ENCODE measurements at places on chromosomes 7 and 10.

DNA sequence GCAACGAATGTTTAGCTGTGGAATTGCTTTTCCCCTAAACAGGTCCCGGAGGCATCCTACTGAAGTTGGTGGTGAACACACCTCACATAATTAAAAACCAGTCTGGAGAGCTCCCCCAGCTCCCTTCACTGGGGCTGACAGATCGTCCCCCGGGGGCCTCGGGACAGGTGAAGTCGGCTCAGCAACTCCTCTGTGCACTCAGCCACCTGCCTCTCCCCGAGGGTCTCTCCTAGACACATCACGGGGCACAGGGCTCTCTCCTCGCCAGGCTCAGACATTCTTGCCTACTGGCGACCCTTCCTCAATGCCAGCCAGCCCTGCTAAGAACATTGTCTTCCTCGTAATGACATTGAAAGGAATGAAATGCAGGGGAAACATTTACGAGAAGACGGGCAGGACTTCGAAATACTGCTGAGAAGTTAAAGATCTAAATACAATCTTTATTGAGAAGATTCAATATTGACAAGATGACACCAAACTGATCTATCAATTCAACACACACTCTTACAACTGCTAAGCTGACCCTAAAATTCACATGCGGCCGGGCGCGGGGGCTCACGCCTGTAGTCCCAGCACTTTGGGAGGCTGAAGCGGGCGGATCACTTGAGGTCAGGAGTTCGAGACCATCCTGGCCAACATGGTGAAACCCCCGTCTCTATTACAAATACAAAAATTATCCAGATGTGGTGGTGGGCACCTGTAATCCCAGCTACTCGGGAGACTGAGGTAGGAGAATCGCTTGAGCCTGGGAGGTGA is 88.1 kb upstream of the DNAAF5 start:
- no peak for DNase-seq

GRCh38 chr7:92876836-92877235 is 40.5 kb upstream of the CDK6 start:
- DNase-seq, result no peak

DNA sequence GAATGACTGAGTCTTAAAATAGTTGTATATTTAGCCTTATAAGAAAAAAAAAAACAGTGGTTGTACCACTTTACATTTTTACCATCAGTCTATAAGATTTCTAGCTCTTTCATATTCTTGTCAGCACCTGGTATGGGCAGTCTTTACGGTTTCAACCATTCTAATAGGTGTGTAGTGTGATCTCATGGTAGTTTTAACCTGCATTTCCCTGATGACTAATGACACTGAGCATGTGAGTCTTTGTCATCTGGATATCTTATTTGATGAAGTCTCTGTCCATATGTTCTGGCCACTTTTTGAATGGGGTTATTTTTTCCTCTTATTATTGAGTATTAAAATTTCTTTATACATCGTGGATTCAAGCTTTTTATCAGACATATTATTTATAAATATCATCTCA is 365.3 kb upstream of the IGFBP3 start:
- no peak for DNase-seq

GRCh38 chr7:131012477-131013031 is 278.5 kb upstream of the KLF14 start:
- no peak for DNase-seq

DNA sequence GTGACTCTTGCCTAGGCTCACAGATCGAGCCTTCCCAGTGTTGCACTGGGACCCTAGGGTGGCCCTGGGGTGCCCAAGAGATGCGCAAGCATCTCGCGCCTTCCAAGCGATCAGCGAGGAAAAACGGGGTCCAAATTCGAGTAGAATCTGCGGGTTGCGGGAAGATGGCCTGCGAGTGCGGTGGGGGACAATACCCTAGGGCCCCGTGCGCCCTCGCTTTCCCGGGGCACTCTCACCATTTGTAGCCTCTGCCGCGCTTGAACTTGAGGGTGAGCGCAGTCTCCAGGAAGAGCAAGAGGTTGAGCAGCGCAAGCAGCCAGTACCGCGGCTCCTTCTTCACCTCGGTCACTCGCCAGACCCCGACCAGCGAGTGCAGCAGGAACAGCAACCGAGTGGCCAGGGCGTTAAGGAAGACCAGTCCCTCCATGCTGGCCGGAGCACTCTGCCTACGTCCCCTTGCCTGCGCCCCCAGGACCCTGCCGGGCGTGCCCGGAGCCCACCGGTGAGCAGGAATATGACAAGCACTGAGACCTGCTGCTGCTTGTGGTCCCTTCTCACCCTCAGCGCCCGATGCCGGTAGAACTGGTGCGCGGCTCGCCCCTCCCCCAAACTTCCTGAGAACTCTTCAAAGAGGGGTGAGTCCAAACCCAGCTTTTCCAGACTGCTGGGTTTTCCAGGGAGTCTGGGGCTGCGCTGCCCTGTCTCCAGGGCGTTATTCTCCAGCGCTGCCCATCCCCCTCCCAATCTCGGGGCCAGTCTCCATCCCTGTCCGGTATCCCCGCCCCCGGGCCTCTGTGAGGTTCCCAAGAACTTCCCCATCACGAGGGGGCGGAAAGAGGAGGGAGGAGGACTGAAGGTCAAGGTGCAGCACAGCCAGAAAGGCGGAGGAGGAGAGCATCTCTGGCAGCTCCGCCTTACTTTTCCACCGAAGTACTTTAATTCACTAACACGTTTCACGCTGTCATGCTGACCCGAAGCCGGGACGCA is at the start of gene TMEM26:
TMEM26 (minus strand) TSS at position 727 of the 987 bp plus-strand sequence; CDS start at position 427, 300 bp downstream.
- DNase-seq, result no peak

DNA sequence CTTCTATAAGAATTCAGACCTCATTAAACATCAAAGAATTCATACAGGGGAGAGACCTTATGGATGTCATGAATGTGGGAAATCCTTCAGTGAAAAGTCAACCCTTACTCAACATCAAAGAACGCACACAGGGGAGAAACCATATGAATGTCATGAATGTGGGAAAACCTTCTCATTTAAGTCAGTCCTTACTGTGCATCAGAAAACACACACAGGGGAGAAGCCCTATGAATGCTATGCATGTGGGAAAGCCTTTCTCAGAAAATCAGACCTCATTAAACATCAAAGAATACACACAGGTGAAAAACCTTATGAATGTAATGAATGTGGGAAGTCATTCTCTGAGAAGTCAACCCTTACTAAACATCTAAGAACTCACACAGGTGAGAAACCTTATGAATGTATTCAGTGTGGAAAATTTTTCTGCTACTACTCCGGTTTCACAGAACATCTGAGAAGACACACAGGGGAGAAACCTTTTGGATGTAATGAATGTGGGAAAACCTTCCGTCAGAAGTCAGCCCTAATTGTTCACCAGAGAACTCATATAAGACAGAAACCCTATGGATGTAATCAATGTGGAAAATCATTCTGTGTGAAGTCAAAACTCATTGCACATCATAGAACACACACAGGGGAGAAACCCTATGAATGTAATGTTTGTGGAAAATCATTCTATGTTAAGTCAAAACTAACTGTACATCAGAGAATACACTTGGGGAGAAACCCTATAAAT is 24.1 kb downstream of the ZNF37A start:
- no peak for DNase-seq

DNA sequence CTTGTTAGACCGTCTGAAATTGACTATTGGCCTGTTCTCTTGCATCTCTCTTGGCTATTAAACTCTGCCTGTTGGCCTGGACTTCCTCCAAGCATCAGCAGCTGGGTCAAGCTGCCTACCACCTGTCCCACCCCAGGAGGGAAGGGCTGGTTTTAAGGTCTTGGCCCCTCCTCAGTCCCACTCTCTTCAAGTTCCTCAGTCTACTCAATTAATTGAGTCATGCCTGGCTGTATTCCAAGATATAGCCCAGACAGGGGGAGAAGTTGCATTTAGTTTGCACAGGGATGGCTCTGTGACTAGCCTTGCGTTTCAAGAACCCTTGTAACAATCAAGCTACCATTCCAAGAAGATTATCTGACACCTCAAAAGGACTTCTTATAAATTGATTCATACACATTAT is 113.8 kb upstream of the GLI3 start:
- peak; percentile 56 for DNase-seq

GRCh38 chr10:115706488-115707076 is 566.4 kb downstream of the GFRA1 start:
- peak; percentile 10 for DNase-seq

GRCh38 chr7:134350709-134351108 is 34.0 kb upstream of the SLC35B4 start:
- DNase-seq, result no peak

DNA sequence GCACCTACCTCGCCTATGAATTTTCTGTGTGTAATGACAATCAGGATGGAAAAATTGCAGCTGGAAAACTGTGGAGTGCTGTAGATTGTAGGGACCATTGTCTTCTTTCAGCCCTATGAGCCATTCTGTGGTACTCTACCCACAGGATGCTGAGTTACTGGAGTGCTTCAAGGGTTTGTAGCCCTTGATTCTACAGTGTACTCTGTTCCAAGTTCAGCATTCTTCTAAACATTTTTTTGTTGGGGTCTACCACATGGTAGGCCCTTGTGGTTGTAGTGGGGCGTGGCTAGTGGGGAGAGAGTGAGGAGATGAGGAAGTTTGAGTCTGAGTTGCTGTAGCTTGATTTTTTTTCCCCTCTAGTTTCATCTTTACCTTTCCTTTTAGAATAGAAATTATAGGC is 33.5 kb downstream of the REEP3 start:
- DNase-seq, result peak; percentile 83

GRCh38 chr7:74302745-74303221 is 13.6 kb downstream of the CLIP2 start:
- DNase-seq, result no peak

GRCh38 chr7:130910949-130911944 is 177.2 kb upstream of the KLF14 start:
- no peak for DNase-seq

Measured in fibroblast of skin of left quadriceps (primary cell).